ENCODE measurements at places on chromosomes 11 and 22. TPM values are rescaled to one million over a fixed set of nuclear protein-coding genes. Genes with fewer than 3 reads are reported as not detected.

CDC42BPG gene
- total RNA-seq: 0.15 TPM

PGA5 gene
- not detected for total RNA-seq

KCNJ1 gene
- total RNA-seq: not detected

CRELD2 gene
- total RNA-seq: 44.4 TPM

MRPL16 gene
- total RNA-seq: 67.1 TPM

KRTAP5-11 gene
- not detected for total RNA-seq

BET1L gene
- total RNA-seq: 32.9 TPM

ENDOD1 gene
- total RNA-seq: 20.1 TPM

MYEOV gene
- total RNA-seq: 3.3 TPM

RIMBP3C gene
- 0.15 TPM for total RNA-seq

COMT gene
- 290 TPM for total RNA-seq

TIMP3 gene
- 68.1 TPM for total RNA-seq

TMPRSS4 gene
- total RNA-seq: not detected

VPREB3 gene
- not detected for total RNA-seq

TIRAP gene
- 3.7 TPM for total RNA-seq

ART5 gene
- total RNA-seq: not detected

SYT9 gene
- not detected for total RNA-seq

JHY gene
- 0.45 TPM for total RNA-seq

MPZL2 gene
- total RNA-seq: not detected

C11orf86 gene
- total RNA-seq: not detected

GSTT2 gene
- total RNA-seq: 3.9 TPM

PLAAT4 gene
- 5.0 TPM for total RNA-seq

LDHAL6A gene
- 0.17 TPM for total RNA-seq

SCN3B gene
- not detected for total RNA-seq

MAFF gene
- 16.1 TPM for total RNA-seq

WNT11 gene
- 0.15 TPM for total RNA-seq

CCDC87 gene
- total RNA-seq: 0.15 TPM

OR2AT4 gene
- not detected for total RNA-seq

SLC25A45 gene
- 0.67 TPM for total RNA-seq

LYVE1 gene
- total RNA-seq: not detected
